ENCODE measurements at places on chromosomes 3 and 15.

GRCh38 chr15:63379492-63380150 lies 2.0 kb downstream of the CA12 start:
- DNase-seq, result no peak

DNA sequence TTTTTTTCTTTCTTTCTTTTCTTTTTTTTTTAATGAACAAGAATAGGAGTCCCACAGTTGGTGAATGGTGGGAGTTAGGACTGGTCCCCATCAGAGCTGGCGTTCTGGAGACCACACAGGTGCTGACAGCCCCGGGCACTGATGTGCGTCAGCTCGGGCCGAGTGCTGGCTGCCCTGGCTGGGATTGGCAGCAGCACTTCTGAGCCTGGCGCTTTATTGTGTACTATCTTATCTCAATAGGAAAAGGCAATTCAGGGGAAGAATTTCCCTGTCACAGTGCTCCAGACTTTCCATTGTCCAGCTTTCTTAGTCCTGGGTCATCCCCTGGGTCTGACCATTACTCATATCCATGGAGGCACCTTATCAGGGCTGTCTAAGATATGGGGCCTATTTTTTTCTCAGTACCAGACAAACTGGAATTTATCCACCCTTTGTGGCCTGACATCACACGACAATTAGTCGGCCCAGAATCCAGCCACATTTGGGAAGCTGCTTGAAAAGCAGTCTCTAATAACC lies 54.1 kb downstream of the TMEM44 start:
- DNase-seq, result no peak

GRCh38 chr3:159451482-159451881 lies 537.2 kb upstream of the IL12A start:
- DNase-seq, result no peak

DNA sequence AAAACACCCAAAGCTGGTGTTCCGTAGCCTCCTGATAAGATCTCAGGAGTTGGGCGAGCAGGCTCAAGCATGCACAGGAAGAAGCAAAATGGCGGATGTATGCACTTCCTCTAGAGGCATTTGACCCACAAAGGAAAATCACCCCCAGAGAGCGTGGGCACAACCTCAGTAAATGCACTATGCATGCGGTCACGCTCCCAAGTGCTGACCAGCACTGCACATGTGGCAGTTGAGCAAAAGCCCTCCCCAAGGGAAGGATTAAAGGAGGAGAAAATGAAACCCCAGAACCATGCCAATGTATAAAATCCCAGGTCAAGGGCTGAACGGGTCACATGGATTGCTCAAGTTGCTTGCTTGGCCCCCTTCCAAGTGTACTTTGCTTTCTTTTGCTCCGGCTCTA lies 289.4 kb upstream of the IGF1R start:
- DNase-seq, result no peak

DNA sequence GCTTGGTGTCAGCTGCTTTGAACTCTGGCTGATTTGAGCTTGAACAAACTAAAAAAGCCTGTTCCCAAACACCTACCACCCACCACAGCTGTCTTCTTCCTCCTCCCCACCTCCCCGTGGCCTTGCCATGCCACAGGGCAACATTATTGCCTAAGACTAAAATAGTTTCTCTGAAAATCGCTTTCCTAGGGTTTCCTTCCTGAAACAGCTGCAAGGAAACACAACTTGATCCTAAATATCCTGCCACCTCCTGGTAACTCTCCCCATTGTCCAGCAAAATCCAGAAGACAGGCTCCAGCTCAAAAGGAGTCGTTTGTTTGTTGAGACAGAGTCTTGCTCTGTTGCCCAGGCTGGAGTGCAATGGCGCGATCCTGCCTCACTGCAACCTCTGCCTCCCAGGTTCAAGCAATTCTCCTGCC lies 193.9 kb upstream of the TPM1 start:
- DNase-seq, result no peak
